Omental fat pad (tissue), 4 donors: ENCODE measurements at places on chromosomes 2 and 18. TPM values are rescaled to one million over a fixed set of nuclear protein-coding genes. Genes with fewer than 3 reads are reported as not detected.
A peak's percentile ranks its signal among the peaks of the same experiment; 100 is the strongest.

The CNTNAP5 gene
- total RNA-seq: not detected

The CFAP221 gene
- 1.7 TPM for total RNA-seq

The ZBTB7C gene
- 14.1 TPM for total RNA-seq

The FRZB gene
- total RNA-seq: 1.9 TPM

The TEKT4 gene
- not detected for total RNA-seq

The HOXD12 gene
- total RNA-seq: not detected

DNA sequence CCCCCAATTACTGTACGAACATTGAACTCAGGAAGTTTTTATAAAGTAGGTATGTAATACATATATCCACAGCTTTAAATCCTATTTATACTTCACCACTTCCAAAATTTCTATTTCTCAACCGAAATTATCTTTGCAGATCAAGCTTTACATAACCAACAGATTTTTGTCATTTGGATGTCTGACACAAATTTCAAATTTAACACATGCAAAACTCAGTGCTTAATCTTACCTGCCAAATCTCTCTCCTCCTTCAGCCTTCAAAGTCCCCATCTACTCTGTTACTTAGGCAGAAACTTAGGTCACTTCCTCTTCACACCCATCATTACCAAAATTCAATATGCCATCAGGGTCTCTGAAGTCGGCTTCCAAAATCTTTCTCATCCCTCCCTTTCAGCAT, 990.1 kb upstream of the NRXN1 start:
- DNase-seq: no peak

- no peak for DNase-seq
These were observed 24.8 kb upstream of the RPE start for GRCh38 chr2:209977386-209978239.

GRCh38 chr2:144414324-144414845, 105.5 kb downstream of the ZEB2 start:
- DNase-seq: no peak

GRCh38 chr2:86697551-86698104, 22.5 kb upstream of the RMND5A start:
- DNase-seq: no peak

DNA sequence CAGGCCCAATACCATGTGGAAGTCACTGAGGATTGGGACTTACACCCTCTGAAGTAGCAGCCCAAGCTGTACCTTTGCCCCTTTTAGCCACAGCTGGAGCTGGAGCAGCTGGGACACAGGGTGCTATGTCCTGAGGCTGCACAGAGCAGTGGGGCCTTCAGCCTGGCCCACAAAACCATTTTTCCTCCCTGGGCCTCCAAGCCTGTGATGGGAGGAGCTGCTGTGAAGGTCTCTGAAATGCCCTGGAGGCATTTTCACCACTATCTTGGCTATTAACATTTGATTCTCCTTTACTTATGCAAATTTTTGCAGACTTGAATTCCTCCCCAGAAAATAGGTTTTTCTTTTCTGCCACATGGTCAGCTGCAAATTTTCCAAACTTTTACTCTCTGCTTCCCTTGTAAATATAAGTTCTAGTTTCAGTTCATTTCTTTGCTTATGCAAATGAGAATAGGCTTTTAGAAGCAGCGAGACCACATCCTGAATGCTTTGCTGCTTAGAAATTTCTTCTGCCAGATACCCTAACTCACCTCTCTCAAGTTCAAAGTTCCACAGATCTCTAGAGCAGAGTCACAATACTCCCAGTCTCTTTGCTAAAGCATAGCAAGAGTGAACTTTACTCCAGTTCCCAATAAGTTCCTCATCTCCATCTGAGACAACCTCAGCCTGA, 213.8 kb upstream of the MGAT5 start:
- DNase-seq: no peak

DNA sequence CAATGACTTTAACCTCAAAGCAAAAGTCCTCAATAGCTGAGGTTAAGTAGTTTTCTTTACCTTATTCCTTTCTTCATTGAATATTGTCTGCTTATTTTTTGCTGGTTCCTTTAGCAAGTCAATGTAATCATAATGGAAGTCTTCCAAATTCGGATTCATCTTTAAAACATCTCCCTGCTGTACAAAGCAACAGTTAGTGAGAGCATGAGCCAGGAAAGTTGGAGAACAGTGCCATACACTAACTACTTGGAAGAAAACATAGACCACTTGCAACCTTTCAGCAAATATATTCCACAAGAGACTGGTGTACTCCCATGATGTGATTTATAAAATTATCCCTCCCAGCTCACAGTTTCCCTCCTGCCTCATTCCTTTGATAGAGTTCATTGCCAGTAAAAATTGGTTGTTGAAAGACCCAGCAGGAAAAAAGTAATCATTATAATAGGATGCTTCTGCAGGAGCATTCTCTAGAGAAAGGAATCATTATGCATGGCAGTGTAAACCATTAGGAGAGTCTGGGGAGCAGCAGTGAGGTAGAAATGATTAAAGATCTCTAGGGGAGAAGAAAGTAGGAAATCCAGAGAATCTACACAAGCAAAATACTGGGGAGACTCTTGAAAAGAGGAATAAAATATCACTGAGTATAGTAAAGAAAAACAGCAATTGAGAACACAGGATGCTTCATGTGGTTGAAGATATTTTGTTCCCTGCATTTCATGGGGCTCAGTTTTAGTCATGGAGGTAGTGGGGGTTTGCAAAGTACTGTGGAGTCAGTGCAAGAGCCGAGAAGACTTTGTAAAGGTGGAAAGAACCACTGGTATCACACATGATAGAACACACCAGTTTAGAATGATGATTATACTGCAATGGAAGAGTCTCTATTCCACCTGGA, 38.6 kb upstream of the TTN start:
- no peak for DNase-seq

GRCh38 chr2:170822290-170823087, 5.8 kb downstream of the GAD1 start:
- DNase-seq: no peak

DNA sequence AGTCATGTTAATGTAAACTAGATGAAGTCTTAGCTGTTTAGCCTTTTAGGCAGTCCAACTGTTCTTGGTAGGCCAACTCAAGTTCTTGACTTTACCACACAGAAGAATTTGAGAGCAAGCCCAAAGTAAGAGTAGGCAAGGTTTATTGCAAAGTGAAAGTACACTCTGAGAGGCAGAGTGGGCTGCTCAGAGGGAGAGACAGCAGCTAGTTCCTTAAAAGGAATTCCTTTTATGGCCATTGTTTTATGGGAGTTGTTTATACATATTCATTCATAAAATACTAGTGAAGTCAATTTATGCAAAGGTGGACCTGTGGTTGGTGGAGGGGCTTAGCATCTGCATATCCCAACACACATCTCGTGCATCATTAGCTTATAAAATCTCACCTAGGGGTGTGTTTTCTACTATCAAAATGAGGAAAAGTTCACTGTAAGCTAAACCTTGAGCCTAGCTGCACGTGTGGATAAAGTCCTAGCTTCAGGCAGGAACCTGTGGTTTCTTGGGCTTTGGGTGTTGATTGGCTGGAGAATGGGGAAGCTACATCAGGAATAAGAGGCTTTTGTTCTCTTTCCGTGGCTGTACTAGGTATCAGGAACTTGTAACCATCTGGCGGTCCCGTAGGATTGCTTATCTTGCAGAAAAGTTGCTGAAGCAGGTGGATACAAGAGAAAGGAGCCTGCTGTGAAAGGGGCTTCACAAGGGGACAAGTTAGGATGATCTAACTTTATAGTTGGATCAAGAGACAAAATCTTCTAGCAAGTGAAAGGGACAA, 110.4 kb upstream of the GULP1 start:
- no peak for DNase-seq

GRCh38 chr2:239311132-239312040, 89.4 kb downstream of the HDAC4 start:
- peak; percentile 18 for DNase-seq

- no peak for DNase-seq
These were observed 77.6 kb upstream of the ALPP start for GRCh38 chr2:232300894-232301387.

DNA sequence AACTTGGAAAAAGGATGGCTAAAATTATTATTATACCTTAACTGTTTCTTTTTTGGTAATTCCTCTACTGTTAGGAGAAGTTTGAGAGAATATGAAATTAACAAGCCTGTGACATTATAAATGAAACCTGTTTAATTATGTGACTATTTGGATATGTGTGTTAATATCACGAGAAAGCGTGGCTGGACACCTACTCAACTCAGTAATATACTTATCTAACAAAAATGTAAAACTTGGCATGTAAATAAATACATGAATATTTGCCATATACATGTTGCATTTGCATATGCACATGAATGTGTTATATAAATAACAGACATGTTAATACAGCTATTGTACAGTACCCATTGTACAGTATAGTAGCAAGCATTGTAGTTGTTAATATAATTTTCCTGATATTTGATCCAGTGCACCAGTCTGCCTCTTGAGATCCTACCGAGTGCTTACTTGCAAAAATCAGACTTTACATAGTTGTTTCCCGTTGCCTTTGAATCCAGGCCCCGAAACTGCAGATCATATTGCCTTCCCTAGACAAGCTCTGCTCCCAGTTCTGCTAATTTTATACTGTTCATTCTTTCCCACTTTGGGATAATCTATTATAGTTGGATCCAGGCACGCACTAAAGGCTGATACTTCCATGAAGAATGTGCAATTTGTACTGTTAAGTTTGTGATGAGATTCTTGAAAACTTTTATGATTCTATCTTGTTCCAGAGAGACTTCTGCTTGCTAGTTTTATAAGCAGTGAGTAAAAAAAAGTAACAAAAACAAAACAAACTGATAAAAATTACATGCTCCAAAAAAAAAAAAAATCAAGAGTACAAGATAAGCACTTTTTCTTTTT, 395.6 kb downstream of the ARHGAP15 start:
- DNase-seq: no peak

DNA sequence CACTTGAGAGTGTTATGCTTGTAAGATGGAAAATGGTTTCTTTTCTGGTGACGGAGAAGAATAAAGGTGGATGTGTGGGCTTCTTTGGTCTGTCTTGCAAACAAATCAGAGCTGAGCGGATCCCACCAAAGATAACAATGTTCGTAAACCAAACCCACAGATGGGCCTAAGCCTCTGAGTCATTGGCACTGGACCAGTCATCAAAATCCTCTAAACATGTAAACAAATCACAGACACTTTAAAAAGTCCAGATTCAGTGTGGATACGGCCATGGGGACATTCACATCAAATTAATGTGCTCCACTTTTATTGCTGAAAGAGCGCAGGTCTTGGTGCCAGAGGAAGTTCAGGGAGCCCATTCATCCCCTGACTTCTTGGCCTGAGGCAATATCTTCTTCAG, 60.5 kb upstream of the TMEM200C start:
- DNase-seq: no peak

GRCh38 chr2:200125444-200126284, 170.3 kb downstream of the MAIP1 start:
- no peak for DNase-seq
